ENCODE measurements at places on chromosomes 6 and 20. TPM values are rescaled to one million over a fixed set of nuclear protein-coding genes. Genes with fewer than 3 reads are reported as not detected.

Gene HLA-DRB1
- polyA plus RNA-seq, result 135 TPM

Gene SLC12A5
- 15.5 TPM for polyA plus RNA-seq

Gene C6orf141
- 11.3 TPM for polyA plus RNA-seq

GRCh38 chr20:37816726-37817125 is 86.2 kb upstream of the VSTM2L start:
- DNase-seq, result no peak

GRCh38 chr6:90500458-90500857 is 86.4 kb downstream of the MAP3K7 start:
- no peak for DNase-seq

- no peak for DNase-seq
Measured at GRCh38 chr6:52337633-52338290, 24.2 kb upstream of the PAQR8 start.

DNA sequence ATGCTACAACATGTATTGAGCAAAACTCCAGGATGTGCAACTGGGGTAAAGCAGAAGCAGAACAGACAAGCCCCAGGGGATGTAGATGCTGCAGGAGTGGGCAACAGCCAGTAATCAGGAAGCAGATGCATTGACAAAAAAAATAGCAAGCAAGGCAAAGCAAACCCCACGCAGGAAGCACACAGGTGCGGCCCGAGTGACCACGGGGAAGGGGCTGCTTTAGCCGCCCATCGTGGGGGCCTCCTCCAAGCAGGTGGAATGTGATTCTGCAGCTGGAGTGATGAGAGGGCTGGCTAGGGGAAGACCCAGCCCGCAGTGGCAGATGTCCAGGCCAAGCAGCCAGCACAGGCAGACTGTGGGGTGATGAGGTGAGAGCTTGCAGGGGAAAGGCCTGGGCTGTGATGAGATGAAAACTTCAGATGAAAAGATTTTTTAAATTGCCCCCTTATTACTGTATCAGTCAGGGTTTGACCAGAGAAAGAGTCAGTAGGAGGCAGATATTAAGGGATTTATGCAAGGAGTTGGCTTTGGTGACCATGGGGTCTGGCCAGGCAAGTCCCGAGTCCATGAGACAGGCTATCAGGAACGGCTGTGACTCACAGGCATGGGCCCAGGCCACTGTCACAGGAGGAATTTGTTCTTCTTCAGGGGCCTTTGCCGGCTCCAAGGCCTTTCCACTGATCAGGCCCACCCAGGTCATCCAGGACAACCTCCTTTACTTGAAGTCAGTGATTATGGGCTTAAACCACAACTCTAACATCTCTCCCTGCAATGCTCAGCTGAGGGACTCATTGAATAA is 207.6 kb downstream of the ANKRD60 start:
- DNase-seq, result no peak

DNA sequence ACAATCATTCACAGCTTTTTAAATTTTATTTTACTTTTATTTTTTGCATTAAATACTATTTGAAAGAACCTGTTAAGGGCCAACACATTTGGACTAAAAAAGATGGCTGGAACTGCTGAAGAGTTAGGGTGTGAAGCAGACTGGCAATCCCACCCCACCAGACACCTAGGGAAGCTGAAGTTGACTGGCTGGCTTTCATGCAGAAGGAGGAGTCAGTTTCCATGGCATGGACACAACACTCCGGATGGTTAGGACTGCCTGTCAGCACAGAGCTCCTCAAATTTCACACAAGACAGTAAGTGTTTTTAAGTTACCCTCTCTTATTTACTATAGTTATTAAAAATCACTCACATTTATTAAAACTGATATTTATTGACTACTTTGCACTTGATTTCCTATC is at the start of gene ANKRD66:
TSS of gene ANKRD66 (plus strand) at position 238 of the 400 bp plus-strand sequence. CDS start 5,016 bp downstream, outside the sequence.
- no peak for DNase-seq

DNA sequence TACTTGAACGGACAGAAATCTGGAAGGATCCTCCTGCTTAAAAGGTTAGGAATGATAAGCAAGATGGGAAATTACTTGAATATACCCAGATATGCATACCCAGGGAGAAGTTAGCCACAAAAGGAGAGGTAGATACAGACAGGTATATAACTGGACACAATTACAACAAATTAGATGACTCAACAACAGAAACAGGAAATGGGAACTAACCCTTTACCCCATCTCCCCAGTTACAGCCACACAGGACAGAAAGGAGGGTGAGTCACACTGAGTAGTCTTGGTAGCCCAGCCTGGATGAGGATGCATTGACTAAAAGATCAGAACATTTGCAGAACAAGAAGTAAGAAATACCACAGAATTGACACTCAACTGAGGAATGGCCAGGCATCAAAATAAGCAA is 61.2 kb downstream of the C6orf52 start:
- no peak for DNase-seq

- no peak for DNase-seq
Measured at GRCh38 chr6:25387483-25387882, 108.3 kb downstream of the CARMIL1 start.

- DNase-seq, result no peak
Measured at GRCh38 chr6:127073222-127073621, 45.2 kb upstream of the RSPO3 start.

DNA sequence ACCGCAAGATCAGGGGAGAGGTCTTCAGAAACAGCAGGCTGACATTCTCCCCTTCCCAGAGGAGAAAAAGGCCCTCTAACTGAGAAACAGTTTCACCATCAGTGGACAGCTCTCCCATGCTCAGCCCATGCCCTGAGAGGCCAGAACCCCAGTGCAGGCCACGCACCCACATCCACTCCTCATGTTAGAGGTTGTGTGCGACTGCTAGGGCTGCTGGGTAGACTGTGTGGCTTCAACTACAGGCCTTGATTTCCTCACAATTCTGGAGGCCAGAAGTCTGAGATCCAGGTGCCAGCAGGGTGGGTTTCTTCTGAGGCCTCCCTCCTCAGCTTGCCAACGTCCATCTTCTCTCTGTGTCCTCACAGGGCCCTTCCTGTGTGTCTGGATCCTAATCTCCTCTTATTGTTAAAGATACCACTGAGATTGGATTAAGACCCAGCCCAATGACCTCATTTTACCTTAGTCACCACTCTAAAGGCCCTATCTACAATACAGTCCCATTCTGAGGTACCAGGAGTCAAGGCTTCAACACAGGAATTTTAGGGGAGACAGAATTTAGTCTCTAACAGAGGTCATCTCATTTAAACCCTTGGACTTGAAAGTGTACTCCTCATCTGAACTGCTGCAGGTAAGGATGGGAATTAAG is 67.7 kb upstream of the CD93 start:
- no peak for DNase-seq

GRCh38 chr6:38604700-38605099 is 35.0 kb downstream of the BTBD9 start:
- DNase-seq, result no peak

DNA sequence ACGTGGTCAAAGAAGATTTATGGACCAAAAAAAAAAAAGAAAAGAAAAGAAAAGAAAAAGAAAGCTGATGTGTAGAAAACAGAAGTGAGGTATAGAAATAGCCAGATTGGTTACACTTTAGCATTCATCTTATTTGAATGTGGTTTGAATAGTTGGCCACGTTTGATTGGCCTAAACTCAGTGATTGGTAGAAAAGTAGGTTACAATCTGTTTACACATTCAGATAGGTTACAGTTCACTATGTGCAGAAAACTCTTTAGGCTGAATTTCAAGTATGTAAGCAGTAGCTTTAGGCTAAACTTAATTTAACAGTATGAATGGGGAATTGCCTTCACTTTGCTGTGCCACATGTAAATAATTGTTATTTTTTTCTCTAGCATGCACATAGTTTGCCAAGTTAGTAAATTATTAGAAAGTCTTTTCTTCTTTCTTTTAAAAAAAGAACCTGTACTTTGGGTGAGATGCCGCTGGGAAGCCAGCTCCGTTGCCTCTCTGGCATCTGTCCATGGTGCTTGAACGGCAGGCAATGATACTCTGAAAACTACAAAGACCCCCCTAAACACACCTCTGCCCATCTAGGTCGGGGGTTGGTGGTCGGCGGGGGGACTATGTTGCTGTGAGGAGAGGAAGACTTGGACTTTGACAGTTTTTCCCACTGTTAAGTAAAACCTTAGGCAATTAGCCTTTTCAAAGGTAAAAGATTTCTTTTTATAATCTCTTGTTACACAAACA is 173.0 kb downstream of the AIG1 start:
- peak; percentile 24 for DNase-seq

- DNase-seq, result no peak
Measured at GRCh38 chr20:56411759-56412472, at the start of gene CASS4. Gene CASS4, plus strand, starts transcription at chr20:56412260. Its CDS starts 199 bp downstream, at chr20:56412459.

- no peak for DNase-seq
Measured at GRCh38 chr6:9620263-9620662, 794.6 kb downstream of the TFAP2A start.

DNA sequence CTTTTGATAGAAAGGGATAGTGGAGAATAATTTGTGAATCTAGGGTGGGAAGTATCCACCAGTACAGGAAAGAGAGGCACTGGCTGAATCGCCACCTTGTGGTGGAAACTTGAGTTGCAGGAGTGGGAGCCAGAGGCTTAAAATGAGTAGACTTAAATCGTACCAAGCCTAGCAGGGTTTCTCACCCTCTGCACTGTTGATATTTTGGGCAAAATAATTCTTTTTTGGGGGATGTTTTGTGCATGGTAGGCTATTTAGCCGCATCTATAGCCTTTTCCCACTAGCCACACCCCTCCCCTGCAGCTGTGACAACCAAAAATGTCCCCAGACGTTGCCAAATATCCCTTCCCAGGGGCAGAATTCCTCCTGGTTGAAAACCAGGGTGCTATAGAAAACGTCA is 119.1 kb downstream of the DHX35 start:
- peak; percentile 95 for DNase-seq

DNA sequence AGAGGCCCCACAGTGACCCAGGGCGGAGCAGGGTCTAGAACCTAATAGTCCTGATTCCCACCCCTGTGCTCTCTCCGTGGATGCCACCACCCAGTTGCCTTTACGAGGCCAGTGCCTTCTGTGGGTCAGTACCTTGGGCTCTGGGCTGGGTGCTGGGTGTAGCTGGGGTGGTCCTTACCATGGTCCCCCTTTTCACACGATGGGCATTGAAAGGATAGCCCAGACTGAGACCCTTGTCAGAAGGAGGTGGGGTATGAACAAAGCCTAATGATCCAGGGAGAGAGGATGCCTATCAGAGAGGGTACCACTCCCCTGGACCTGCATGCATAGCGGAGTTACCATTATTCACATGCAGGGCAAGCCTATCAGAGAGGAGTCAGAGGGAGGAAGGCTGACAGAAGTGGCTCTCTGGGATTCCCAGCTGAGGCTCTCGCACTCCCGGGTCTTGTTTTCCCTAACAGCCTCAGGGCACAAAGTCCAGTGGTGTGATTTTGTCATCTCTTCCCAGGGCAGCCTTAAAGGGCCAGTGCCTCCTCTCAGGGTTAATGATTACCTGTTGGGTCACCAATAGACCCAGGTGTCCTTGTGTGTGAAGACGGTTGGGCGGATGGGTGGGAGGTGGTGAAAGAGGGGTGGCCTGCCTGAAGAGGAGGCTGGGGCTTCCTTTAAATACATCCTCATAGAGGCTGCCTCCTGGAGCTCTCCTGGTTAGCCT is 36.2 kb downstream of the VEGFA start:
- DNase-seq, result no peak

Measured in testis (tissue), 5 donors.